ENCODE measurements at places on chromosomes 7 and 10.

DNA sequence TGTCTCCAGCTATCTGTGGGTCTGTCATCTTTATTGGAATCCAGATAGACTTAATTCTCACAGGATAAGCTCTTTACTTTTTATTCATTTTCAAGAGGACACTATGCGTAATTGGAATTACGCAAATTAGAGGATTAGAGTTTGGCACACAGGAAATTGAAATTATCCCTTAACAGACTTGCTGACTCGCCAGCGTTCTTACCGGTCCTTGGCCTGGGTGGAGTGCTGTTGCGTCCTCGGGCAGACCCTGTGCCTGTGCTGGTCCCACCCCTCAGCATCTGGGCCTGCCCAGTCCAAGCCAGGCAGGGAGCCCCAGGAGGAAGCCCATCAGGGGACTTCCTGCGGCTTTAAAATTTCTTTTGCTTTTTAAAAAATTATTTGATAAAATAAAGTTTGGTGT, 101.8 kb downstream of the MKI67 start:
- DNase-seq, result no peak

DNA sequence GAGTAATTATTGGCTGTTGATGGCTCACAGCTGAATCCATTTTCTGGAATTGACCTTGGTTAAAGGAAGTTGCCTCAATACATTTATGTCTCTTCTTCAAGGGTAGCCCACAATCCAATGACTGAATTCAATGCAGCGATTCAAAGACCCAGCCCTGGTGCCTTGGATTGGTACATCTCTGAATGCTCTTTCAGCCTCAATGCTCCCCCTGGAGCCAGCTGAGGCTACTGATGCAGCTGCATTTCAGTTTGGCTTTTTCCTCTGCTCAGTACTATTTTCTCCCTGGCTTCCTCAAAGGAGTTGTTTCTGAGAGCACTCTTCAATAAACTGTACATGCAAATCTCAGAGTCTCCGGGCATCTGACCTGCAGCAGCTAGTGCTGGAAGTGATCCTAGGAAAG, 633 bp upstream of the EBLN1 start:
- peak; percentile 35 for DNase-seq

GRCh38 chr7:16747102-16747501, 6.5 kb upstream of the TSPAN13 start:
- DNase-seq, result no peak

DNA sequence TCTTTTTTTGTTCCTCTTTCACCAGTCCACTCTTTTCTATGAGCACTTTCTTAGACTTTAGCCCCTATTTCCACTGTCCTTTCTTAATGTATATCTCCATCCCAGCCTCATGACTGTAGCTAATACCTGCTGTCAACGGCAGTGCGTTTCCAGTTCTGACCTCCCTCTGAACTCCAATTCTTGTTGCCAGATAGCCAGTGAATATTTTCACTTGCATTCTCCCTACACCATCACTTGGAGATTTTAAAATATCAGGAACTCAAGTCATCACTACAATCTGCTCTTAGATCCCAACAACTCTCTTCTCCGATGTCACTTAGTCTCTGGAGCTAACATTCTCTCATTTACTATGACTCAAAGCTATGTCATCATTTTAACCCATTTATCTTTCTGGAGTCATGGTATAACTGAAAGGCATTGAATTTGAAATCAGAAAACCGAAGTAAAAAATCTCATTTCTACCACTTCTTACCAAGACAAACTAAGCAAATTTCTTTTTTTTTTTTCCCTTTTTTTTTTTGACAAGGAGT, 5.1 kb upstream of the SLC16A12 start:
- DNase-seq, result no peak

DNA sequence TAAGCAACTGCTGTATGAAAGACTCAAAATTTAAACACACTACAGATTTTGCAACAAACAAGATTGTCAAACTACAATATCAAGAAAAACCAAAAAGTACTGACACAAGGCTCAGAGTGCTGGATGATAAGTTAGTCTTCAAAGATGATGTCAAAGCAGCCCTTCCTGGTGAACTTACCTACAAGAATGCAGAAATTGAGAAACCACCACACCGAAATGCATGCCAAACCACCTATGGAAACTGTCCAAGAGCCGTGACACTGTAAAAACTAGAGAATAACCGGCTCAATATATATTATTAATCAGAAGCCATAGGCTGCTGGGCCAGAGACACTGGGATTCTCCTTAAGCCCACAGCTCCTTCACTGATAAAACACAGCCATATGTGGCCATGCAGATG, 25.3 kb downstream of the DENND11 start:
- no peak for DNase-seq

DNA sequence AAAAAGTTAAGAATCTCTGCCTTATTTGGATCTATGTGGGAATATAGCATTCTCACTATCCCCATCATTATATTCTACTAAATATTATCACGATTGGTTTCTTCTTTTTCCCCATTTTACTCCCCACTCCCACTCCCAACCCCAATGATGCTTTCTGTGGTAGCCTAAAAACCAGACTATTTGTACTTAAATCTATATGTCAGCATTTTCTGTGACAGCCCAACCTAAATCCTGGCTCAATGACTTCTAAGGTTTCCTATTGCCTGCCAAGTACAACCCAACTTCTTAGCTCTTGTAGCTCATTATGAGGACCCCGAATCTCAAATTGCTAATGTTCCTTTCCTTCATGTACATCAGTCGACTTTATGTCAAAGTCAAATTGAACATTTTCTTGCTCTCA, 598.6 kb downstream of the XPNPEP1 start:
- no peak for DNase-seq

DNA sequence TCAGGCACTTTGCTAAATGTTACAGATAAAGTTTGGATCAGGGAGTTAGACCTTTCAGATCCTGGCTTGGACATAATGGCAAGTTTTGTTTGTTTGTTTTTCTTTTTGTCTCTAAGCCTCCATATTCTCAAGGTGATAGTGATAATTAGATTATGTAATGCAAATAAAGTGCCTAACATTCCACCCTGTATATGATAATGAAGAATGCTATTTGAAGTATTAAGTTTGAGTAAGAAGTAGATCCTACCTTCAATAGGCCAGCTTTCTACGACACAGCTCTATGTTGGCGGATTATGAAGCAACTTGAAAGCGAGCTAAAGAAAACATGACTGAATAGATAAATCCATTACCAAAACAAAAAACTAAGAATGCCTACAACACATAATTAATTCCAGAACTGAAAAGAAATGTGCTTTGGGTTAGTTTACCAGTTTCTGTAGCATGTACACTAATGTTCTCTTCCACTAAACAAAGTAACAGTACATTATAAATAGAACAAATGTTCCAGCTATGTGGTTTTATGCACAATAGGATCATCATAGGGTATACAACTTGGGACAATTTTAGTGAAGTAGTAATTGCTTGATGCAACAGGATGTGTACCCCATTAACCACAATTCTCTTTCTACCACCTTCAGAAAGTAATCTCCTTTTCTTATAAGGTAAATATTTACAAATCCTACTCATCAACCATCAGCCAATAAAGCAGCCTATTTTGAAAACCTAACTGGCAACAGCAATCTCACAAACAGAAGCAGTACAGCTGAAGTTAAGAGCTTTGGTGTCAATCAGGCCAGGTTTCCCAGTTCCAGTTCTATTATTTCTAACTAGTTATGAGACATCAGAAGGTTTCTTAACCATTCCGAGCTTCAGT, 1.5 kb downstream of the SEM1 start:
- DNase-seq, result no peak

GRCh38 chr7:120775755-120776154, 82.2 kb downstream of the TSPAN12 start:
- DNase-seq, result no peak

DNA sequence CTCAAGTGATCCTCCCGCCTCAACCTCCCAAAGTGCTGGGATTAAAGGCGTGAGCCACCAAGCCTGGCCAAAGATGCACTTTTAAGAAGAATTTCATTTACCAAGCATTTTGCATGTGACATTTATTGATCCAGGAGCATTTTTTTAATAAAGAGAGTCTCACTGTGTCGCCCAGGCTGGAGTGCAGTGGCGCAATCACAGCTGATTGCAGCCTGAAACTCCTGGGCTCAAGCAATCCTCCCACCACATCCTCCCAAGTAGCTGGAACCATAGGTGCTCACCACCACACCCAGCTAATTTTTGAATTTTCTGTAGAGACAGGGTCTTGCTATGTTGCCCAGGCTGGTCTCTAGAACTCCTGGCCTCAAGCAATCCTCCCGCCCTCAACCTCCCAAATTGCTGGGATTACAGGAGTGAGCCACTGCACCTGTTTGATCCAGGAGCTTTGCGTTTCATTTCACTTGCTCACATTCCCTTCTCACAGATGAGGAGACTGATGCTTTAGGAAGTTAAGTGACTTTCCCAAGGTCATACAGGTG, 4.4 kb upstream of the TBL2 start:
- DNase-seq, result no peak

DNA sequence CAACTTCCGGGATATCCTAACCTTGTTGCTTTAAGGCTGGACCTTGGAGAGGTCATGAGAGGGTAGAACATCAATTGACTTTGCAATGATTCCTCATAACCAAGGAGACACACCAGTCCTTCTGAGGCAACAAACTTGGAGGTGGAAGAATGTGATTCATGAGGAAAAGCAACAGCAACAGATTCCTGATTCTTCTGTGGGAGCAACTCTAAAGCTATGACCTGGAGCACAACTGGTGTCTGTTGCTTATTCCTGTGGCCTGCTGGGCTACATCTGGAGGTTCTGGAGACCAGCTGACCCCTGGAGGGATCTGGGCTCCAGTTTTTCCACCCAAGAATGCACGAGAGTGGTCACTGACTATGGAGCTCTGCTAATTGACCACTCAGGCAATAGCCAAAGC, 116.6 kb downstream of the CREB5 start:
- DNase-seq, result no peak

DNA sequence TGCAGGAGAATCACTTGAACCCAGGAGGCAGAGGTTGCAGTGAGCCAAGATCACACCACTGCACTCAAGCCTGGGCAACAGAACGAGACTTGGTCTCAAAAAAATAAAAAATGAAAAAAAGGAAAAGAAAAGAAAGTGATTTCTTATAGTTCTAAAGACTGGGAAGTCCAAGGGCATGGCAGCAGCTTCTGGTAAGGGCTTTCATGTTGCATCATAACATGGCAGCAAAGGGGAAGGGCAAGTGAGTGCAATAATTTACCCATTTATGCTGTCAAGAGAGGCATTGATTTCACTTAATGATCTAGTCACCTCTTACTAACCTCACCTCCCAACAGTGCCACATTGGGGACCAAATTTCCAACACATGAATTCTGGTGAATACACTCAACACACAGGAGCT, 8.8 kb upstream of the KLRG2 start:
- DNase-seq, result no peak

GRCh38 chr7:134660242-134660785, 13.7 kb downstream of the BPGM start:
- DNase-seq, result no peak

GRCh38 chr7:90430614-90431460, 27.6 kb downstream of the CLDN12 start:
- DNase-seq, result peak; percentile 21

DNA sequence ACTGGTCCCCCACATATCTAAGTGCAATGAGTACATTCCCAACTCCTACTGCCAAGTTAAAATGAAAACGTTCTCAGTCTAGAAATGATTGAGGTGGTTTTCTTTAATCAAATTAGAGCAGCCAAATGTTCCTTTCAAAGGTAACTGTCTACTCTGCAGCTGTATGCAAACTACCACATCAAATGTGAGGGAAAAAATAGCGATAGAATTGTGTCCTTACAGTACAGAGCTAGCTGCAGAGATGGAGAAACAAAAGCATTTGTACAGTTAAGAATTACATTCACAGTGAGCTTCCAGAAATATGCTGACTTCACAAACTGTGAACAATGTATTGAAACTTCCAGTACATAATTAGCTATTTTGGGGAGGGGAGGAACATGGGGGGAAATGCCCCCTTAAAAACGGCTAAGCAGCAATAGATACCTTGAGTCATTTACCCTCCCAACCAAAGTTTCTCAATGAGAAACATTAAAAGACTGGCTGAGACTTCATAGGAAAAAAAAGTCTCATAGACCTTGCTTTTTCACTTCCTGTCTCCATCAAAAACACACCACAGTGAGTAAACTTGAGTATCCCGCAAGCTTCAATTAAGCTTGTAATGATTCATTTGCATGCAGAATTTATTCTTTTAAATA, 22.9 kb downstream of the CDK6 start:
- DNase-seq, result no peak

DNA sequence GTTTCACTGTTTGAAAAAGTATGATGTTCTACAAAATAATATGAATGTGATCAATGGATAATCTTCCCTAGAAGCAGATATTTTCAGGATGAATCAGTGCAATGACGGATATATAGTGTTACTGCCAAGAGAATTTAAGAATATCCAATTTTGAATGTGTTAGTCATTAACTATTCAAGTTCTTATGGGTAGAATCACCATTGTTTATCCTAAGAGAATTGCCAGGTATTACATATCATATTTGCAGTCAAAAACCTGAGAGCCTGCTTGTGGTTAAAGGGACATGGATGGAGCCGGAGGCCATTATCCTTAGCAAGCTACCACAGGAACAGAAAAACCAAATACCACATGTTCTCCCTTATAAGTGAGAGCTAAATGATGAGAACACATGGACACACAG, 26.9 kb downstream of the AHR start:
- no peak for DNase-seq

DNA sequence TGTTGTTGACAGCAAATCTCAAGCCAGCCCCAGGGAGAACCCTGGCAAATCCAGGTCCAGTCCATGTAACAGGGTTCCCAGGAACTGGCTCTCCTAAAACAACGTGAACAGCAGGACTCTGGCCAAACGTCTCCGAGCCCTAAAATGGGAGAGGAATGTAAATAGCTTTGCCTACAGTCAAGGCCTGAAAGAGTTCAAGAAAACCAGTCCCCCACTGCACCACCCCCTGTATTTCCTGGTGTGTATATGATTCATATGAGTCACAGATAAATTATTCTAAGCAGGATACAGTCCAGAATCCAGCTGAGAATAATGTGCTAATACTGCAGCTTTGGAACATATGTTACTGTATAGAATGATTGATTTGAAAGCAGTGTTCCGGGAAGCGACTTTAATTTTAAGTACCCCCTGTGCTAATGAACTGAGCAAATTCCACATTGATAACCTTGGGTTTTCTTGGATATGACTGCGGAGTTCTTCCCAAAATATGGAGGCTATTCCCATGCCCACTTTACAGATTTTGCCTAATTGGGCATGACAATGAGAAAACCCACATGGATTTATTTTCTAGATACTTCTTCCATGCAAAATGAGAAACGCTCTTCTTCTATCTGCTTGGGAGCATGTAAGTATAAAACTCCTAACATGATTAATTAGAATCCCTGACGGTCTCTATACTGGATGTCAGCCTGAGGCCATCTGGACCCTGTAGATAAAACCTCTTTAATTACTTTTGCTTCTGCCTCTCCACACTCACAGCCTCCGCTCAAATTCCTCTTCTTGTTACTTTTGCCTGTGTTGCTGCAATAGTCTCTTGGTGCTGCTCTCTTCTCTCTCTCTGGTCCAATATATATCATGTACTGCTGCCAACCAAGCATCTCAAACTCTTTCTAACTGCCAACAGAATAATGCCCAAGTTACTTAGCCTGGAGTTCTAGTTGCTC, 50.2 kb downstream of the LAMB4 start:
- DNase-seq, result no peak

GRCh38 chr10:22285130-22285529, 31.1 kb upstream of the COMMD3 start:
- no peak for DNase-seq

Measured in WTC11 (cell line).